ENCODE measurements at places on chromosomes 3 and 15.

DNA sequence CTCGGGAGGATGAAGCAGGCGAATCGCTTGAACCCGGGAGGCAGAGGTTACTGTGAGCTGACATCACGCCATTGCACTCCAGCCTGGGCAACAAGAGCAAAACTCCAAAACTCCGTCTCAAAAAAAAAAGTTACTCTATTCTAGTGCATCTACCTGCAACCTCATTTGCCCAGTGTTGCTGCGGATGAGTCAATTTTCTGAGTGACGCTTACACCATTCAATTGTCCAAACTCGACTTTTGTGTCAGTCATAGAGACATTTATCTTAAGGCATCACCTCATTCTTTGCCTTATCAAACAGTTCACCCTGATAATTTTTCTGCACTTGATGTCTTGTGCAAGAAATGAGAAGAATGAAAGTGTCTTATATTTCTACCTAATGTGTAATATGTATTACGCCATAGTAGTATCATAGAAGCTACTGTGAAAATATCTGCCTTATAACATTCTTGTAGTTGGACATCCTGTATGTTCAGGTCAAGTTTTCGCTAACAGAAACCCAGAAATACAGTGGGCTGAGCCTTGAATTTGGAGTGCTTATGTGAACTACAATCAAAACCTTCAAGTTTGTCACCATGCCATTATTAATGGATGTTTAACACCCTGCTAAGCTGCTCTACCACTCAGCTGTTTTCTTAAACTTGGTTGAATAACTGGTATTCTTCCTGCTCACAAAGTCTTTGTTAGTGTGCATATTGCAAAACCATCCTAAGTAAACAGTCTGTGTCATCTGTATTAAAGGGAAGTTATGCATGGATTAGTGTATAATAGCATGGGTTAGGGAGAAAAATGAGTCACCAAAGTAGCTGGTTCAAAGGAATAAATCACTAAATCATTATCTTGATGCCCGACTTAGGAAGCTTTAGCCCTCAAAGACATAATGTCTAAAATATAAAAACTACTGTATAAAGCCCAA is 531.0 kb upstream of the NR2F2 start:
- DNase-seq: no peak

GRCh38 chr3:112136959-112137693 is 4.1 kb upstream of the GCSAM start:
- DNase-seq: peak; percentile 64

DNA sequence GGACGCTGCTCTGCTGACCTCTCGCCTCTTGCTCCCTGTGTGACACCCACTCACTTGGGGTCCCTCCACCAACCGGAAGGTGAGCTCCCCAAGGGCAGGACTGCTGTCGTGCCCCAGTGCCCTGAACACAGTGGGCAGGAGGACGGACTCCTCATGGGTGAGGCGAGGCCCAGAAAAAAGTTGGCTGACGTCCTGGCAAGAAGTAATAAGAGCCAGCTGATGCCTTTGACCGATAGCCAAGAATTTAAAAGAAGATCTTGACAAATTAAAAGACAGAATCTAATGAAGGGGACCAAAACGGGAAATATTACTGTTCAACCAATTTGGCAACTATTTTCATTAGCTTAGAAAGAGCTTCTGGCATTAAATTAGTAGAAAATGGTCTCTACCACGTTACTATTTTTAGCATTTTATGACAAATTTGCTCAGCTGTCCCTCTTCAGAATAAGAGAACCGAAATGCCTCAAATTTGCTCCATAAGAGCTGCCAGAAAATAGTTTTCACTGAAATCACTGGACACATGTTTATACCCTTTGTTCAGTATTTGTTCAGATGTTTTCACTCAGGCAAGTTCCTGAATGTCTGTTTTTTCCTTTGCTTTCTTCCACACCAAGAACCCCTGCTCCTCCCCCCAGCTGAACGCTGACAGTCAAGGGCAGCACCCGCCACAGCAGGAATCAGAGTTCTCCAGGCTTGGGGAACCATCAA is 60.5 kb downstream of the XXYLT1 start:
- DNase-seq: no peak

DNA sequence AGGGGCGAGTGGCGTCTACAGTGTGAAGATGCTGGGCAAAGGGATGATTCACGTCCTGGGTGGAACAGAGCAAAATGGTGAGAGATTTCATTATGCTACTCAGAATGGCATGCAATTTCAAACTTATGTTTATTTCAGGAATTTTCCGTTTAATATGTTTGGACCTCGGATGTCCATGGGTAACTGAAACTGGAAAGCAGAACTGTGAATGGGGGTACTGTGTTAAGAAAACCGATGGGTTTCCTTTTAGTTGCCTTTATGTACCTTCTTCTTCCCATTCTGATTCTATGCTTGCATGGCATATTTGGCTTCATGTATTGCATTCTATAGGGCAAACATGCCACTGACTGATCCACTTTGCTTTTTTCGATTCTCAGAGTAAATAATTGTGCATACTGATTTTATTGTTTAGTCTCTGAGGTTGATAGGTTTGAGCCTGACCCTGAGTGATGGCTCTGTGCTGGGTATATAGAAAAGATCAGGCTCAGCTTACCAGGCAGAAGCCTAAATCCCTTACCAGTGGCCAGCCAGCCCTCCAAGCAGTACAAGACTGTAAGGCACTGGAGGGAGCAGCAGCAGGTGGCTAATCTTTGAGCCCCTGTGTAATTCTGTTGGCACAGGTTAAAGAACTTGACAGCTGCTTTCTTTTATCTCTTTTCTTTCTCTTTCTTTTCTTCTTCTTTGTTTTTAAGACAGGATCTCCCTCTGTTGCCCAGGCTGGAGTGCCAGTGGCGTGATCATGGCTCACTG is 4.5 kb downstream of the QTRT2 start:
- no peak for DNase-seq

- DNase-seq: no peak
Observed at GRCh38 chr3:75110741-75111140, 496.3 kb upstream of the CNTN3 start.

DNA sequence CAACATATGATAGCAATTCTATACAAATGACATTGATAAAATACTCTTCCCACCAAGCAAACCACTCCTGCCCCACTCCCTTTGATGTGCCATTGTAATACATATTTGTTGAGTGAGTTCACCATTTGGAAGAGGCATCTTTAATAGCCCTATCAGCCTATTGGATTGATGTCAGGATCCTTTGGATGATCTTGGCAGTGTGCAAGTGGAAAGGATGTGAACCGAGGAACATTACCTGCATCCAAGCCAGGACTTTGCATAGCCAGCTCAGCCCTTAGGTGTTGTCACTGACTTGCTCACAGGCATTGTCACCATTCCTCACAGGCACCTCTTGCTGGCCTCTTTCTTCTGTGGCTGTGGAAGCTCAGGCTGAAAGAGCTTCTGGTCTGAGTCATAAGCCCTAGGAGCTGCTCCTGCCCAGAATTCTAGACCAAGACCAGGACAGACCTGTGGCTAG is 16.5 kb upstream of the TIMP4 start:
- no peak for DNase-seq

DNA sequence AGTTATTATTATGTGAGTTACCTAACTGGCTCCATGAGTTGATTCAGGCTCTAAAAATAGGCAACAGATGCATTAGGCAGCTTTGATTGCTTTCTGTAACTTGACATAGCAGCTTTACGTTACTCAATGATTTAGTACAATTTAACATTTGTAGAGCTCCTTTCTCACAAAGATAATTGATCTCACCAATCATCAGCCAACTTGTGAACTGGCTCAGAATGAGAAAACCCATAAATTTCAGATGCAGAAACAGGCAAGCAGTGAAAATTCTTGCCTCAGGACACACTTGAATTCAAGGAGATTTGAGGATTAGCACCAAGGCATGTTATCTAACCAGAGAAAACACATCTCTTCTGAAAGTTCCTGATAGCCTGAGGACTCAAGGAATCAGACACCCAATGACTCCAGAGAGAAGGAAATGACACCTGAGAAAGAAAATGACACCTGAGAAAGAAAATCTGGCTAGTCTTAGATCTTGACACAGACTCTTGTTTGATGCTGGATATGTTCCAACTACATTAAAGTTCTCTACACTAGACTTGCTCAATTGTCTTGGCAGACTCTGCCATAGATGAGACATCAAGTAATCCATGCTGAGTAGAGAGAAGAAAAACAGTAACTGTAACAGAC is 315.1 kb upstream of the CBLB start:
- peak; percentile 11 for DNase-seq

DNA sequence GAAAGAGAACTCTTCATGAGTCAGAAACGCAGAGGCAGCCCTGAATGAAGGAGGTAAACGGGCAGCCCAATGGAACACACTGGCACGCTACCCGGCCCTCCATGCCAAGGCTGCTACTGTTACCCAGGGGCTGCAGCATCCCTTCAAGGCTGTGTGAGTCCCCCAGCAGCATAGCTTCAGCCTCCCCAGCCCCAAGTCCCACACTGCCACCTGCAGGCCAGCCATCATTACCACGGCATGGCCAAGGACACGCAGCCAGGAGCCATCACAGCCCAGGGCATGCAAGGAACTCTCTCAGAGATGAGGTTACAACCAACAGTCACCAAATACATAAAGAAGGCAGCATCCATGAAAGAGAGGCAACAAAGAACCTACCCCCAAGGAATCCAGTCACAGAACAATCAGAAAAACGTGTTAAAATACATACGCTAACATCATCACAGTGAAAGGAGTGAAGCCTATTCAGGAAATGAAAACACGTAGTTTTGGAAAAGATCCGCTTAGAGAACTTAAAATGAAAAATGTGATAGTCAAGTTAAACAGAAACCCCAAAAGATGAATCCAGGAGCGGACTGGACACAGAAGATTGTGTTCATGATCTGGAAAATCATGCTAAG is 22.4 kb downstream of the PLA2G4F start:
- peak; percentile 30 for DNase-seq

- no peak for DNase-seq
Observed at GRCh38 chr3:7787871-7788828, 713.5 kb upstream of the LMCD1 start.

- DNase-seq: no peak
Observed at GRCh38 chr3:131690800-131691199, 188.0 kb upstream of the MRPL3 start.

GRCh38 chr3:49901366-49902339 is 2.0 kb downstream of the MST1R start:
- no peak for DNase-seq

All from CD4-positive, alpha-beta T cell treated with Interleukin-21 for 1 hour (primary cell).